ENCODE measurements at places on chromosomes 2 and 18.

- DNase-seq = no peak
These were observed 199.5 kb upstream of the DDX18 start for GRCh38 chr2:117614823-117615534.

GRCh38 chr2:140604096-140604495, 1526.7 kb downstream of the LRP1B start:
- no peak for DNase-seq

- DNase-seq = peak; percentile 62
These were observed 668 bp upstream of the ANKRD12 start for GRCh38 chr18:9135912-9136314.

DNA sequence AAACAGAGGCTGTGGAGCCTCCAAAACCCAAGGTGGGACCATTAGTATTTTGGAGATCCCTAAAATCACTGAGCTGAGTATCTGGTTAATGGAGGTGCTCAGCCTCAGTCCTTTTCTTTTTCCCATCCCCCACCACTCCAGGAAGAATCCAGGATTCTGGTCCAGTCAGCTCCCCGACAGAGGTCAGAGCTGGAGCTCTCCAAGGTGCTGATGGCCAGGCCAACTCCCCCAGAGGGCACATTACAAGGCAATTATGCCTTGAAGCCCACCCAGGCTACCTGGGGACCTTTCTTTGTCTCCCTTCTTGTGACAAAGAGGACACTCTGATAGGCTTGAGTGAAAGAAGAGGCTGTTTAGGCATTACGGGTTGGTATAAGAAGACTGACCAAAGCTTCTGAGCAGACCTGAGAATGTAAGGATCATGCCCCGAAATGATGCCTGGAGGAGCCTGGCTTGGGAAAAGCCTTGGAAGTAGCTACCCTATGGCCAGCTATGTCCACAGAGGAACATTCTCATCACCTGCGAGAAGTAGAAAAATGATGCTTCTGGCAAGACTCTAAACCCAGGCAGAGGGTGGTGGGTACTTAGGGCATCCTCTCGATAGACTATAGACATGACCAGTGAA, 102.5 kb upstream of the LDAH start:
- no peak for DNase-seq

DNA sequence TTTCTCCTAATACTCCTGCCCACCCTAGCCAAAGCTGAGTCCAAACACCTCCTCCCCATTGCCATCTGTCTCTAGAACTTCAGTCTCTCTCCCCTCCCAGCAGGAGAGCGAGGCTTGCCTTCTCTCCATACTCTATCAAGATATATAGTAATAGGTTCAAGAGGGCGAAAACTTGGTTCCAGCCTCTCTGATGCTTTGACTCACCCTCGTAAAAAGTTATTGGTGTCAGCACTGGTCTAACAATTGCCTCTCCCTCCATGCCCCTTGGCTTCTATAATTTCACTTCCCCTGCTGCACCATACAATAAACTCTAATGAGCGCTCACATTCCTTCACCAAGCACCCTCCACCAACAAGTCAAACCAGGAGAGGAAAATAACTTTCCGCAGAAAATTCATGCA, 797.3 kb downstream of the BCL11A start:
- no peak for DNase-seq

DNA sequence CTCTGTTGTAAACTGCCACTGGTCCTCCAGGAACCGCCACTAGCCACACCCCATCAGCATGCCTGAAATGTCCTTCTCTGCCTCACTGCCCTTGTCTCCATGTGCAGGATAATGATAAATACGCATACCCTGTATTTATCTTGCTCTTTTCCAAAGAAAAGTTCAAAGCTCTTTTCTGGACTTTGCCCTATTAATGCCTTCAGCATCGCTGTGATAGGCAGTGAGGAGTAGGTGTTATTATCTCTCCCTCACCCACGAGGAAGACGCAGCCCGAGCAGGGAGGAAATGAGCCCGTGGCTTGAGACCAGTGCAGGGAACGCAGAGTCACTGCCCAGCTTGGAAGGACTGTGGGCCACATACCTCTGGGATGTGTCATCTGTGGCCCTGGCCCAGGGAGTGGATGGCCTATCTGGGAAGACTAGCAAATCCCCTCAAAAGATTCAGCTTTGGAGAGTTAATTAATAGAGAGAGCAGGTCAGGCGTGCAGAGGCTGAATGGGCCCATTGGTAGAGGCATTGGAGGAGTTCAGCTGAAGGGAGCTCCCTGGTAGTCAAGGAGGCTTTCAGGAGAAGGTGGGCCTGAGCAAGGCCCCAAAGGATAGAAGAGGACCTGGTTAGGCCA, 39.5 kb upstream of the MCFD2 start:
- no peak for DNase-seq

DNA sequence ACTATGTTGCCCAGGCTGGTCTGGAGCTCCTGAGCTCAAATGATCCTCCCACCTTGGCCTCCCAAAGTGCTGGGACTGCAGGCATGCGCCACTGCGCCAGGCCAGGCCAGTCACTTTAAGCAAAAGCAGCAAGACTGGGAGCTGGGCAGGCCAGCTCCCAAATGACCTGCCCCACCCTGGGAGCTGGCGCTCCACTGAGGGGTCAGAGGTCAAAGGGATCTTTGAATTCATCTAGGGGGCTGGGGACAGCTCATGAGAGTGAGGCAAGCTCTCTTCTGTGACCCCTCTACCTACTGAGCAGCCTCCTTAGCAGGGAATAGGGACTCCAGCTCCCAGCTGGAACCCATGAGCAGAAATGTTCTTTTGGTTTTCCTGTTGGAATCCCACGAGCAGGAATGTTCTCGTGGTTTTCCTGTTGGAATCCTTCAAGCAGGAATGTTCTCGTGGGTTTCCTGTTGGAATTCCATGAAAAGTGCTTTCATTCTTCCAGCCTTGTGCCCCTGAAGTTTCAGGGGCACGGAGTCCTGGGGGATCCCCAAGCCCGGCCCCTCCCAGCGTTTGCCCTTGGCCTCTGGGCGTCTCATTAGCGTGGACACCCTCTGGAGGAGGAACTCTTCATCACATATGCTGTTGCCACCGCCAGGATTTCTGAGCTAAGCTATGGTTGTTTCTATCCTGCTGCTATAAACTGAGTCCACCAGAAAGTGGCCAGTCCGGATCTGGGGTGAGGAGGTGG, 162.0 kb upstream of the HAAO start:
- DNase-seq = no peak

DNA sequence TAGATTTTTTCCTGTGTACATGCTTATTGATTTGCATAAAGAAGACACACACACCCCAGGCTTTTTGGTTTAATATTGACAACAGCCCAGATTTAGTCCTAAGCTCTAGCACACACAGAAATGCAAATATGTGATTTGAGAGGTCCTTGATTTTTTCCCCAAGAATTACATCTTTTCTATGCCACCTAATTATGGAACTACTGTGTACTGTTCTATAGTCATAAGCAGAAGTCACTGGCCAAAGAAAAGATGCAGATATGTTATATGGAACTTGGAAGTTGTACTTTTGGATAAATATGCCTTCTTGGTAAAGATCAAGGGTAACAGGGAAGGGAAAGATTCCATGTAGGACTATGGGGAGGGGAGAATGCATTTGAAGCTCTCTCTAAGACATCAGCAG, 105.6 kb downstream of the SETBP1 start:
- no peak for DNase-seq

- DNase-seq = no peak
These were observed 19.4 kb downstream of the CENPA start for GRCh38 chr2:26805241-26805676.

- DNase-seq = no peak
These were observed 961.4 kb downstream of the DSC3 start for GRCh38 chr18:30081122-30081521.

DNA sequence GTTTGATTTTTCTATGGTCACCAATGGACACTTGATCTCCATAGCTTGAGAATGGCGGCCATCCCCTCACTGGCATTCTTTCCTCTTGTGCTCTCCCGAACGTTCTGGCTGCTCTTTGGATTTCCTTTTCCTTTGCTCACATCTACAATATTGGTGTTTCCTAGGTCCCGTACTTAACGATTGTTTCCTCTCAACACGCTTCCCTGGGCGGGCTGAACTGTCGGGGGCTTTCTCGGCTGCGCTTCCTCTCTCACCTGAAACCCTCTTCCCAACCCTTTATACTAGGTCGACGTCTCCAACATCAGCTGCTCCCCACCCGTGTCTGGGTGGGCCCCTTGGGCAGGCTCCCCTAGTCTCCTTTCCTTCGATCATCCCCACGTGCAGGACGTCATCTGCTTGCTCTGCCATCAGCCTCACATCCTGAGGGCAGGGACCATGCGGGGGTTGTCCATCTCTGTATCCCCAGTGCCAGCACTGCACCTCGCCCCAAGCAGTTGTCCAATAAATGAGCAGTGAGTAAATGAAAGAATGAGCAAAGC, 634 bp upstream of the DIS3L2 start:
- DNase-seq = no peak

DNA sequence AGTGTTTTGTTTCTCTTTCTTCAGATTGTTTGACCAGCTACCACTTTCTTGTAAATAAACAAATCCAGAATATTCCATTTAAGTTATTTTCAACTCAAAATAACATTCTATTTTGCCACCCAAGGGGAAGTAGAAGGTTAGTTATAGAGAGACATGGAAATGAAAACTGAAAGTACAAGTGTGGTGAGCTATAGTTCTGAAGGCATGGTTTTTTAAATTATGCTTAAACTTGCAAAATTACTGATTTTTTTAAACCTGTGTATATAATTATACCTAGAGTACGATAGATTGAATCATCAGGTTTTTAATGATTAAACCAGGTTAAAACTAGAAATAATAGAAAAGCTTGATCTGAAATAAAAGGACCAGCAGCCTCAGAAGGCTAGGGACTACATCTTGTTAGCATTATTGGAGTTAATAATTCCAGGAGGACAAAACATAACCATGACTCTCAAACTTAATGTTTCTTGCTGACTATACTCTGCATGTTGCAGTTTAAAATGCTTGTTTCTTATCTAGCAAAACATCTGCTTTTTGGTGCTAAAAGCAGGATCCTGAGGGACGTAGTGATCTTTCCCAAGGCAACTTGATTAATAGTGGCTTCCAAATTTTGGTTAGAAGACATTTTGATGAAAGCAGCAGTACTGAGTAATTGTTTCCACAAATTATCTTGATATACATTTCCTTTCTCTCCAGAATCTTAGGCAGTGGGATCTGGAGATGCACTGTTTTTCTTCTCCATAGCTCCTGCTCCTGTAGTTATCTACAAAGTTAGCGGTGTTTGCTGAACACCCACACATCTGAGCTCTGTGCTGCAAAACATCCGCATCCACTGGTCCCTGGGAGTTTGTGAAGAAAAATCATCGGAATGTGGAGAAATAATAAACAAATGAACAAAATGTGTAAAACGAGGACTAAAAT, 327.2 kb upstream of the PKDCC start:
- no peak for DNase-seq

DNA sequence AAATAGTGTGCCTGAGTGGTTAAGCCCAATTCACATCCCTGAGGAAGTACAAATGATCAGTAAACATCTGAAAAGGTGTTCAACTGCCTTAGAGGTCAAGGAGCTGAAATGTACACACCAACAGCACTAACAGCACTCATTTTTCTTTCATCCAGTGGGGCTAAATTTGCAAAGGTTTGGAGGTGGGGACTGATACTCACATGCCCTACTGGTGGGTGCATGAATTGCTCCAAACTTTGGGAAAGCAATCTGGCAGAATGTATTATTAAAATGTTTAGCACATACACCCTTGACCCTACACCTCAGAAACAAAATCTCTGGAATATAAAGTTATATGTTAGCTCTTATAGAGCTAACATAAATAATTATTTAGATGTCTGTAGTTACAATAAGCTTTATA, 19.0 kb upstream of the FAM178B start:
- DNase-seq = no peak

GRCh38 chr18:46080156-46080555, 8.1 kb upstream of the PSTPIP2 start:
- DNase-seq = no peak

- DNase-seq = no peak
These were observed 47.2 kb upstream of the STON1 start for GRCh38 chr2:48482769-48483168.

DNA sequence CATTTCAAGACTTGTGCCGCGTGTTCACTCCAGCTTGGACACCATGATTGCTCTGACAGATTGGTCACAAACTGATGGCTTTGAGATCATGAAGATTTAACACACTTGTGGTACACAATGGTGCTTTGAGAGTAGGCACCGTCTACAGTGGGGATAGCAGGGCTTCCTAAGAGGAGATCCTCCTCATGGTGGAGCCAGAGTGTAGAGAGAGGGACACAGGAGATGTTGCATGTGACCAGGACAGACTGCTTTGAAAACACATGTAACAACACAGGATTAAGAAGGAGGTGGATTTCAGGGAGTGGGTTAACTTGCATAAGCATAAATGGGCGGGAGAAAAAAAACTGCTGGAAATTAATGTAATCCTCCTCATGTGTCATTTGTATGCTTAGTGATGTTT, 95.7 kb upstream of the LINC00305 start:
- no peak for DNase-seq

GRCh38 chr2:129478902-129479517, 500.5 kb upstream of the RAB6C start:
- DNase-seq = no peak
